ENCODE measurements at places on chromosomes 12 and 14.

DNA sequence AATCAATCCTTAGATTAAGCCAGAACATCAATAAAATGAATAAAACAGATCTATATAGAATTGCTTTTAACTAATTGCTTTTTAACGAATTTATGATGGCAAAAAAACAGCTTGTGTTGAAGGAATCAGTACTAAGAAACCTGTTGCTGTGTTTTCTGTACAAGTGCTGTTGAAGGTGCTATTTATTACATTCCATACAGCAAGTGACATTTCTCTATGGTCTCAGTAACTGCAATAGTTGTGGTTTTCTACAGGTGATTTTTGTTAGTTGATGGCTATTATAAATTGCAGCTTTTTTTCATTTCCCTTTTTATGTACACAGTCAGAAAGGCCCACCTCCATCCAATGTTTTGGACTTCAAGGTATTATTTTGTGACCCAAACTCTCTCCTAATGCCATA is 56.6 kb downstream of the SLC2A13 start:
- DNase-seq: no peak

GRCh38 chr12:127592245-127592644 is 674.7 kb upstream of the TMEM132C start:
- no peak for DNase-seq

DNA sequence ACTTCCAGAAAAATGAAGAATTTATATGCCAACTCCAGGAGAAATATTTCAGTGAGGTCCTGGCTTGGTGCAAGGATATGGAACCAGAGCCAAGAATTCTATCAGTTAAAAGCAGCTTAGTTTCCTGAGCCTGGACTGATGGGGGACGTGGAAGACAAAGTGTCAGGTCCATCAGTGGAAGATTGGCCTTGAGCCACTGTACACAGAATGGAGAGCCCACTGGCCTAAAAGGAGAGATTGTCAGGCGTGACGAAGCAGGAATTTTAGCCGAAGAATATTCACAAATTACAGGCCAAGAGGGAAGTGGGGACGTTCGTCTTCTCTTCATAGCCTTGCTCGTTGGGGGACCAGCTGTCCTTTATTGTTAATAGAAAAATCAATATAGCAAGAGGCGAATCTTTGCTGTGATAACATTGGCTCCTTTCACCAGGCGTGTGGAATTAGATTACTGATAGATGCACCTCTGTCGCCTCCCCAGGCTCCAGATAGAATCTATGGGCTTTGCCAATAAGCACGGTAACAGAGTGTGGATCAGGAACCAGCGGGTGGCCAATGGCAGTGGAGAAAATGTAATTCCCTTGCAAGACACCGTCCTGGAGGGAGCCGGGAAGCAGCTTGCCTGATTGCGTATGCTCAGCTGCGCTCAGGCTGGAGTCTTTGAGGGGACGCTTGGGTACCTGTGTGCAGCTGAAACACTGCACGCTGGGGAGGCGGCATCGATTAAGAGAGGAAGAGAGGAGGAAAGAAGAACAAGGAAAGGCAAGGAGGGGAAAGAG is 56.4 kb downstream of the TMEM132C start:
- DNase-seq: no peak

DNA sequence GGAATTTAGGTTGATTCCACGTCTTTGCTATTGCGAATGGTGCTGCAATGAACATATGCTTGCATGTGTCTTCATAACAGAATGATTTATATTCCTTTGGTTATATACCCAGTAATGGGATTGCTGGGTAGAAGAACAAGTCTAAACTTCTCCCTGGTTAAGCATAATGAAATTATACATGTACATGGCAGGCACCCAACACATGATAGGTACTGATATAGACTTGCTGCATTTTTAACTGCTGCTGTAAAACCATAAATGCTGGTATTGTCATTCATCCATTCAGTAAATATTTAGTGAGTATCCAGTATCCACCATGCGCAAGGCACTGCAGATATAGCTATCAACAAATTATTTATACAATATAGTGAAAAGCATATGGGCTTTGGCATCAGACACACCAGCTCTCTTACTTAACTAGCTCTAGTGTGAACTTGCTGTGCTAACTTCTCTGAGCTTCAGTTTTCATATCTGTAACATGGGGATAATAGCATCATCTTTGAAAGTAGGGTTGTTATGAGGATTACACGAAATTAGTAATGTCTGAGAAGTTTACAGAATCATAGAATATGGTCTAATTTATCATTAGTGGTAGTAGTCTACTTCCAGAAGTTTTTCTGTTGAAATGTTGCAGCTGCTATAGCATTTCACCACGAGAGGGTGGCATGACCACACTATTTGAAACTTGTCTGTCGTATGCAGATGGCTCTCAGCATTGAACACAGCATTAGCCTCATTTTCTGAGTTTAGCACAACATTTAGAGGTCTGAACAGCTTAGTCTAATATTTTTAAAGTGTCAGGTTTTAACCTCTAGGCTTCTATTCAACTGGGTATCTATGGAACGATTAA is 32.0 kb upstream of the SEL1L start:
- no peak for DNase-seq

- DNase-seq: no peak
Observed at GRCh38 chr12:25384893-25385248, 134.1 kb upstream of the KRAS start.

DNA sequence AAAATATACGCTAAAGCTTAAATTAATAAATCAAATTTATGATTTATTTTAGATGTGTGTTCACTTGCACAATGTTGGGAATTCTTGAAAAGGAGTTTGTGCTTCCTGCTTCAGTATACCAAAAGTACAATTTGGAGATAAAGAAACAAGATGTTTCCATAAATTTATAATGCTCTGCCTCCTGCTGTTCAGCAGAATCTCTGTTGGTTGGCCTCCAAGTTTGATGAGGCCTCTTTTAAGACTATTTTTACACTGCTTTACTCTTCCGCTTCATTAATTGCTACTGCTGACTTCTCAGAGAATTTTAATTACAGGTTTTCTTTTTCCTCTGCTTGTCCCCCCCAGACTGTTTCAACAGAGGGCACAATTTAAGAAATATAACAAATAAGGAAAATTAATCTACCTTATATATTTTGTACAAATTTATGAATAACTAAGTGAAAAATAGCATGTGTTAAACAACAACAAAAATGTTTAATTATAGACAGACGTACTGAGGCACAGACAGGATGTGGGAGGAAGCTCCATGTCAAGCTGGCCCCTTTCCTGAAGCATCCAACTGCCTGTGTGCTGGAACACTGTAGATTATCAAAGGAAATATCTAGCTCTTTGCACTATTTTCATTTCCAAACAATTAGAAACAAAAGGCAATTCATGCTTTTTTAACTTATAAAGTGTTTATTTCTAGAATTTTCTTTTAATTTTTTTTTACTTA is 83.9 kb downstream of the PIK3C2G start:
- no peak for DNase-seq

- no peak for DNase-seq
Observed at GRCh38 chr12:105843986-105844760, 294.6 kb downstream of the NUAK1 start.

GRCh38 chr12:61821381-61821780 is 438.8 kb upstream of the USP15 start:
- no peak for DNase-seq

- no peak for DNase-seq
Observed at GRCh38 chr12:66393890-66394289, 91.6 kb downstream of the HELB start.

DNA sequence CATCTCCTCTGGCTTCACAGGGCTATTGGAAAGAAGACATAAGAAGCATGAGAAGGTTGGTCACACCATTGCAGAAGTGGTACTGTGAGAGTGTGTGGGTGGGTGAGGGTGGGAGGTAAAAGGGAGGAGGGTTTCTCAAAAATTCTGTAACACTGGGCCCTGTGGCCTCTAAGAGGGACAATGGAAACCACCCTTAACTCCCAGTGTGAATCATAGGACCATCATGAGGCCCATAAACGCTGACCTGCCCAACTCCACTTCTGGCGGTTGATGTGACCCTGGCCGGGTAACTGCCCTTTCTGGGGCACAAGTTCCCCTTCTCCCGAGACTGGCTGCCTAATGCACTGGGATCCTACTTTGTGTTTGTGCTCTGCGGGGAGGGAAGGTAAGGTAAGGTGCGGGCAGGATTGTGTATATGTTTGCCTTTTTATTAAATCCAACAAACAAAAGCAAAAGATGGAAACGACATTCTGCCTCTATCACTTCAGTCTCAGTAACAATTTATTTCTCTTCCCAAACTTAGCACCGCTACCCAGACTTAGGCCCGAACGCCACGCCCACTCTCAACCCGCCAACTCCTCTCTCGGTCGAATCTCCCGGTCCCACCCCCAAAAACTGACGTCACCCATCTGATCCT is 551 bp downstream of the METTL1 start:
- peak; percentile 75 for DNase-seq

DNA sequence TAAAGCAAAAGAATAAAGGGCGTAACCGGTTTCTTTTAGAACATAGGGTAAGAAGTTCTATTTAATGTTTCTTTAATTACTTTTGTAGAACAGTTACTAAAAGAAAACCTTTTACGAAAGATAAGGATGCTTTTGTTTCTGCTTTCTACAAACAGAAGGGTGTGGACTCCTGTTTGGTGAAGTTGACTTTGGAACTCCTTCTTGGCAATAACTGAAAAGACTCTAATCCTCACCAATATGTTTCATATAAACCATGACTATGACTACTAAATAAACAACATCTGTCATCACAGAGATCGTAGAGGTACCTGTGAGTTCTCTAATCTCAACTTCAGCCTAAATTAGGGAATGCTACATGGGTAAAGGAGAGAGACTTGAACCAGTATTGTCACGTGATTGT is 210.8 kb upstream of the FLRT2 start:
- DNase-seq: no peak

GRCh38 chr14:99980299-99980698 is 84.9 kb upstream of the EVL start:
- no peak for DNase-seq

- DNase-seq: no peak
Observed at GRCh38 chr14:86086962-86087361, 557.0 kb downstream of the FLRT2 start.

- DNase-seq: peak; percentile 6
Observed at GRCh38 chr12:68932128-68932960, 627 bp downstream of the CPM start.

DNA sequence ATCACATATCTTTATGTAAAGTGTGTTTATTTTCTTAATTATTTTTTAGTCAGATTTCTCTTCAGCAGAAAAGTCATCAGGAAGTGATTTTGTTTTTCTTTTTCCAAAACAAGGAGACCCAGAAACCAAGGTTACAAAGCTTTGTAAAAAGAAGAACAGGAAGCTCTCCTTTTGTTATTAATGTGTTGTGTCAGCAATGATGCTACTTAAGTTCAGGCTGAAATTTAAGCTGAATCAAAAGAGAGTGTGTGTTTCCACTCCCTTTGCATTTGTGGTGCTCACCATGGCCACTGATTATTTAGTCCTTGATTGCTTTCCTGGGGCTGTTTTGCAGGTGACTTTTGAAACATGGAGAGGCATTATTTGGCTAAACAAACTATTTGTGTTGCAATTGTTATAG is 155.3 kb upstream of the ATP2B1 start:
- DNase-seq: peak; percentile 73

DNA sequence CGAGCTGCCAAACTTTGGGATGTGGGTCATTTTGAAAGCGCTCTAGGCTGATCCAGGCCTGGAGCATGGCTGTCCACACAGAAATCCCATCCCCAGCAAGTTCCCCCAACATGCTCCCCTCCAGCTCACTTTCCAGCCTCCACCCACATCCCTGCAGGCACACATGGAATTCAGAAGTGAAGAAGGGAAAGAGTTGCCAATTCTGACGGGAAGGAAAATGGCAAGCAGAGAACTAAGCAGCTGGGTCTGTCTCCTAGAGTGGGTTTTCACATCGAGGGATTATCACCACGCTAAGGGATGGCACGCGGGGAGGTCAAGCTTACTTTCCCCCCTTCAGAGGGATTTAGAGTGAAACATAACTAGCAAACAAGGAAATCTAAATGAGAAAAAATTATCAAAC is 142.3 kb downstream of the RIMBP2 start:
- DNase-seq: no peak

DNA sequence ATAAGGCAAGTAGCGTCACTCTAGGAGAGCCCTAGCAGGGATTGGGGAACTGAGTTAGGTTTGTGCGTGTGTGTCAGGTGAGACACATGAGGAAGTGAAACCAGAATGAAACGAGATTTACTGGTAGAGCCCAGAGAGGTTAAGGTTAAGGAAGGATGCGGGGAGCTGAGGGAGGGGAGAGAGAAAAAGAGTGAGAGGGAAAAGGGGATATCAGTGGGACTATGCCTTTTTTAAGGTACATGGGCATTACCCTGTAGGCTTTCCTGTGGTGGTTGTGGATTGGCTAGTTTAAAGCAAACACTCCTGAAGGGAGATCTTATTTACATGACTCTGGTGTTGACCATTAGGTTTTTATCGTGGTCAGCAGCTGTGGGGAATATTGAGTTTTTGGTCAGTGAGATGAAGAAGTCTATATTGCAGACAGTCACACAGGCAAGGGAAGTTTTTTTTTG is 13.9 kb downstream of the ZDHHC17 start:
- DNase-seq: no peak

GRCh38 chr14:53473480-53473879 is 320.4 kb upstream of the DDHD1 start:
- no peak for DNase-seq

GRCh38 chr14:105864116-105864515 is 337.7 kb downstream of the TMEM121 start:
- no peak for DNase-seq

DNA sequence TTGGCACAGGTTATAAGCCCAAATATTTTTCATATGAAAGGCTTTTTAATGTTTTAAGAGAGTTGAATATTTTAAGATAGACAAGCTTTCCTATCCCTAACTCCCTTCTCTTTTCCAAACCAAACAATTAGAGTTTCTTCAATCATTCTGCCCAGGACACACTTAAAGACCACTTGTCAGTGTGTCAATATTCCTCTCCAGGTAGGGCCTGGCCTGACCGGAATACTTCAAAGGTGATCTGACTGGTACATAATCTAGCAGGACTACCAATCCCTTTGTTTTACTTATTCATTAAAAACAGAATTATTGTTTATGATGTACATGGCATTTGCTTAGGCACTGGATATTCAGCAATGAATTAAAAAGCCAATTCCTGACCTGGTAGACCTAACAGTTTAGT is 24.2 kb upstream of the SNRPF start:
- DNase-seq: no peak

GRCh38 chr14:92926180-92926845 is 3.4 kb downstream of the CHGA start:
- DNase-seq: no peak

DNA sequence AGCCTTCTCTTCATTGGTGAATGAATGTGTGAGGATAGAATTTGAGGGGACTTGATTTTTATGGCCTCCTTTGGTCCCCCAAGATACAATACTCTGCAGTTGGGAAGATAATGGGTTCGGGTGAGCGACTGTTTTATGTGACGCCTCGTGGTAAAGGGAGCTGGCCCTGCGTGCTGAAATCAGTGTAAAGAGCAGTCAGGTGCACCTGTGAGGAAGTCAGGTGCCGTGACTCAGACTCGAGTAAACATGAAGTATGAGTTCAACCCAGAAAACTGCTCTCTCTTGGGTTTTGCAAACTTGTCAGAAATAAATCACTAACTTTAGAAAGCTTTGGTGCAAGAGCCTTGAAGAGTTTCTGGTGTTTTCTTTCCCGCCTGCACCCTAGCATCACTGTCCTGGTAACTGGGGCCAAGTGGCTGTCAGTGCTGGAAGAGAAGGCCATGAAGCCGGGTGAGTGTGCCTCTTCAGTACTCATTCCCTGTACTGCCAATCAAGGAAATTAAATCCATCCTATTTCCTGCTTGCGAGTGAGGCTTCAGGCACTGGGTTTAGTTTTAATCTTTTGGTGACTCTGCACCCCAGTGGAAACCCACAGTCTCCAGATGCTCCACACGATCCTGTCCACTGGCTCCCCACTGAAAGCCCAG is 59.2 kb downstream of the AACS start:
- no peak for DNase-seq
